ENCODE measurements at places on chromosomes 11 and 22. TPM values are rescaled to one million over a fixed set of nuclear protein-coding genes. Genes with fewer than 3 reads are reported as not detected.

ZNRD2 gene
- total RNA-seq, result 41.4 TPM

TIMP3 gene
- not detected for total RNA-seq

OR5B21 gene
- total RNA-seq, result not detected

PEX16 gene
- total RNA-seq, result 55.6 TPM

PTPN5 gene
- total RNA-seq, result not detected

MB gene
- total RNA-seq, result not detected

P4HA3 gene
- not detected for total RNA-seq

OR11H1 gene
- not detected for total RNA-seq

POU2AF2 gene
- not detected for total RNA-seq

OR51B5 gene
- total RNA-seq, result not detected

SMPD1 gene
- total RNA-seq, result 53.4 TPM

PAFAH1B2 gene
- 55.9 TPM for total RNA-seq
